Left renal cortex interstitium (tissue), 4 donors: ENCODE measurements at places on chromosomes 12 and 14. TPM values are rescaled to one million over a fixed set of nuclear protein-coding genes. Genes with fewer than 3 reads are reported as not detected.

Gene TAS2R19
- 2.1 TPM for polyA plus RNA-seq

DNA sequence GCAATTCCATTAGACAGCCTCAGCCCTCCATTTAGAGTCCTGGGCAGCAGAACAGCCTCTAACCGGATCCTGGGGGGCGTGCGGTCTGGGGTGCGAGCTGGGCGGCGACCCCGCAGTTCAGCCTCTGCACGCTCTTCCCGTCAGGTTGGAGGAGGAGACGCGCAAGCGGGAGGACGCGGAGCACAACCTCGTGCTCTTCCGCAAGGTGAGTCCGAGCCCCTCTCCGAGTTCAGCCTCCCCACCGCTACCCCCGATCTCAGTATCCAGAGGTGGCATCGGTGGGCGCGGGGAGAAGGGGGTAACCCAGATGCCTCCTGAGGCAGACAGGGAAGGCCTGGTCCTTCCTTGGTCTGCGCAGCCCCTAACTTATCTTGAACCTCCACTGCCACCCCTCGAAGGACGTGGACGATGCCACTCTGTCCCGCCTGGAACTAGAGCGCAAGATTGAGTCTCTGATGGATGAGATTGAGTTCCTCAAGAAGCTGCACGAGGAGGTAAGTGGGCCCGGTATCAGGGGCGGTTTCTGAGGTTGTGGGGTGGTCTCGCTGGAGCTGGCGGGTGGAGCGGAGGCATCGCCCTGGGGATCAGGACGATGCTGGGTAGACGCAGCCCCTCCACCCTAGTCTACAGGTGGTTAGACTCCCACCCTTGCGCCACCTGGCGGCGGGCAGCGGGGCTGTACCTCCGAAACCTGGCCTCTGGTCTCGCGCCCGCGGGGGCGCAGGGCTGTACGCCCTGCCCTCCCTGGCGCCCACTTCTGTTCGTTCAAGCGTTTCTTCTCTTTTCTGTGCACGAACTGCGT lies 1.3 kb downstream of the PRPH start:
- no peak for DNase-seq

DNA sequence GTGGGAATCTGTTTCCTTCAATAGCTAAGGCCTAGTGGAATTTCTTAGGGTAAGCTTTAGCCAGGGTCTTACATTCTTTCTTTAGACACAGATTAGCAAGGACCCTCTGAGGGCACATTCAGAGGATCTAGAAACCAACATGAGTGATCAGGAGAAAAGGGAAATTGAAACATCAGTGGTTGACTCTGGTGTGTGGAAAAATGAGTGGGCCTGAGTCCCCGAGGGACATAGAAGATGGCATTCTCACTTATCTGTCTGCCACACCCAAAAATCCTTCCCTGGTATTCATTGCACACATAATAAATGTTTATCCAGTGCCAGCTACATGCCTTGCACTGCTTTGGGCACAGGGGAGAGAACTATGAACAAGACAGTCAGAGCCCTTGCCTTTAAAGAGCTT lies 82.9 kb downstream of the SSPN start:
- DNase-seq = no peak

DNA sequence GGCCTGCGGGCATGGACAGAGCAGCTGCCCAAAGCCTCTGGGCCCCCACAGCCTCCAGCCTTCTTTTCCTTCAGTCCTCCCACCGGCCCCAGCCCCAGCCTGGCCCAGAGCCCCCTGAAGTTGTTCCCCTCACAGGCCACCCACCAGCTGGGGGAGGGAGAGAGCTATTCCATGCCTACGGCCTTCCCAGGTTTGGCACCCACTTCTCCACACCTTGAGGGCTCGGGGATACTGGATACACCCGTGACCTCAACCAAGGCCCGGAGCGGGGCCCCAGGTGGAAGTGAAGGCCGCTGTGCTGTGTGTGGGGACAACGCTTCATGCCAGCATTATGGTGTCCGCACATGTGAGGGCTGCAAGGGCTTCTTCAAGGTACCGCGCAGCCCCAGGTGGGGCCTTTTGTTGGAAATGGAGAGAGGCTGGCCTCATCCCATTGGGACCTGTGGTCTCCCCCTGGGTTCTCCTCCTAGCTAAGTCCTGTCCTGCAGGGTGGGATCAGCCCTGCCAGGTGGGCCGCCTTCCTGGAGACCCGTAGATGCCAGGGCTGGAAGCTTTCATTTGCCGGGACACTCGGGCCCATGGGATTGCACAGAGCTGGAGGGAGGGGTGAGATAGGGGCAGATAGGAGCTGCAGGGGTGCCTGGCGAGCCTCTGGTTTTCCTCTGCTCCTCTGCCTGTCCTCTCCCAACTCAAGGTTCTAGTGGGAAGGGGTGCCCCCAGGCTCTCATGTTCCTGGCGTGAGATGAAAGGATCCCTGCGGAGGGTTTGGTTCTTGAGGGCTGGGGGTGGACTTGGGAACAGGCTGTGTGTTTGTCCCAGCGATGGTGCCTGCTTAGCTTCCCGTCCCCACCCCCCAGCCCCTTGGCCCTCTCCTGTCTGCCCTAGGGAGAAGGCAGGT lies 3.8 kb downstream of the NR4A1 start:
- no peak for DNase-seq

GRCh38 chr14:99296517-99296916 lies 24.5 kb upstream of the BCL11B start:
- no peak for DNase-seq
